Glutamatergic neuron (in vitro differentiated cells): ENCODE measurements at places on chromosomes 4 and X.

DNA sequence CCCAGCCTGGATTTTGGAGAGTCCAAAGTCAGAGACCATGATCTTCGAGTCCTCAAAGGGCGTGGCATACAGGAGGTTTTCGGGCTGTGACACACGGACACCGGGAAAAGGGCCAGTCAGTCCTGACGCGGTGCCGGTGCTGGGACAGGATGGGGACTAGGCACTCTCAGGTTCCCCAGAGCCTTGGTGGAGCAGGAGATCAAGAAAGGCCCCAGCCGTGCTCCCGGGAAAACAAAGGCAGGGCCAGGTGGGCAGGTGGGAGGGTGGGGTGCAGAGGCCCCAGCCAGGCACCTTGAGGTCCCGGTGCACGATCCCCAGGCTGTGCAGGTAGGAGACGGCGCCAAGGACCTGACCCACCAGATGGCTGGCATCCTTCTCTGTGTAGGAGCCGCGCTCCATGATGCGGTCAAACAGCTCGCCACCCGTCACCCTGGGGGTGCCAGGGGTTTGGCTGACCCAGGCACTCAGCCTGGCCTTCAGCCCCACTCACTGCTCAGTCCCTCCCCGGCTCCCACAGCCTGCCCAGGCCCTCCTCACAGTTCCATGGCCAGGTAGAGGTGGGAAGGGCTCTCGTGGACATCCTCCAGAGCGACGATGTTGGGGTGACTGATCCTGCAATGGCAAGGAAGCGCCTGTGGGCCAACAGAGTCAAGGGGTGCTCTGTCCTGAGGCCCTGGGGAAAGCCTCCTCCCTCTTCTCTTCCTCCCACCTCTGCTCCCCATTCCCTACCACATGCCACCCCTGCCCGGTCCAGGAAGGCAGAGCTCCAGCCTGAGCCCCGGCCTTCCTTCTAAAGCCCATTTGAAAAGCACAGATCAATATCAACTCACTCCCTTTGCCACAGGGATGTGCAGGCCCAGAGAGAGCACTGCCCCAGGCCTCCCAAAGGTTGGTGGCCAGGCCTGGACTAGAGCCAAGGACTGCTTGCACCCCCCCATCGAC is 1.8 kb downstream of the PNCK start:
- DNase-seq, result no peak

GRCh38 chr4:42018451-42018850 is 28.1 kb downstream of the SLC30A9 start:
- no peak for DNase-seq

GRCh38 chr4:1246901-1247863 is 1.7 kb downstream of the CTBP1 start:
- peak; percentile 55 for DNase-seq

- DNase-seq, result no peak
Observed at GRCh38 chrX:28278726-28279125, 297.5 kb upstream of the DCAF8L1 start.

GRCh38 chr4:70895405-70895804 is 6.8 kb upstream of the MOB1B start:
- no peak for DNase-seq
